ENCODE measurements at places on chromosomes 4 and X.
A peak's percentile ranks its signal among the peaks of the same experiment; 100 is the strongest.

DNA sequence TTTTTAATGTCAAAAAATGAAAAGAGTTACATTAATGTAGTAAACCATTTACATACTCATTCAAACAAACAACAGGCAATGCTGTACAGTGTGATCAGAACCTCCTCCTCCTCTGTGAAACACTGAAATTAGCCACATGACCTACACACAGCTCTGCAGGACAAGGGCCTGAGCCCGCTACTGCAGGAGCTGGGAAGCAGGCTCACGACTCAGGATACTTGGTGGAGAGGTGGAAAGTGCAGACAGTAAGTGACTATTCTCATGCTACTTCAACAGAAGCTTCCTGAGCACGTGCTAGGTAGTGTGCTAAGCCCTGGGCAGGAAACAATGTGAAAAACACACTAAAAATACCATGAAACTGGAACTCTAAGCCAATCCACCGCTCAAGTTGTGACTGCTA lies 56.8 kb downstream of the TAPT1 start:
- no peak for DNase-seq

GRCh38 chr4:20323991-20324390 lies 72.3 kb downstream of the SLIT2 start:
- DNase-seq = no peak

- DNase-seq = no peak
These were observed 106.8 kb downstream of the CLNK start for GRCh38 chr4:10577508-10578426.

GRCh38 chrX:128818690-128819089 lies 704.6 kb downstream of the SMARCA1 start:
- DNase-seq = no peak

DNA sequence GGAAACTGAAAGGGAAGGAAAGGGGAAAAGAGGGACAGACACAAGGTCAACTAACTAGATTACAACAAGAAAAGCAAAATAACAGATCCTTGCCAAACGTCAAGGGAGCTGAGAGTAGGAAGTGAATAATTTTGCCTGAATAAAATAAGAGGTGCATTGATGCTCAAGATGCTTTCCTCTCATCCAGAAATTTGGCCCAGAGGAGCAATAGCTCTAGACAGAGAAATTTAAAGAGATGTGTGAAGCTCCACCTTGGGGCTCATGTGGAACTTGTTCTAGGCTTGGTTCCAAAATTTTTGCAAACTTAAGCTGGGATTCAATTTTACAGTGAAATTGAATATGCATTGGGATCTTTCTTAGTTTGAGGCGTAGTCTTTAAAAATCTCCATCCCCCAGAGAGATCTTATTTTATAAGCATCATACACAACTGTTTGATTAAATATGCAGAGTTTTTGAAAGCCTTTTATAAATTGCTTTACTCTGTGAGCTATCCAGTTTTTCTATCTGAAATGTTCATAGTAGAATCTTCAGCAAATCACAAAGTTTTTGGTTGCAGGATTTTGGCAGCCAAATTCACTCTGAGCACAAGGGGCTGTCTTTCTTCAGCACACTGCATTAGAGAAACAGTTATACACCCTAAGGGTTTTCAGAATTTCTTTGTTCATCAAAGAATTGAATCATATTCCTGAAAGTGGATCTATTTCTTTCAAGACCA lies 1159.5 kb downstream of the ADGRL3 start:
- no peak for DNase-seq

GRCh38 chr4:75494563-75494962 lies 19.6 kb downstream of the RCHY1 start:
- DNase-seq = peak; percentile 50

- DNase-seq = no peak
These were observed 48.5 kb downstream of the SMIM31 start for GRCh38 chr4:164802301-164802901.

DNA sequence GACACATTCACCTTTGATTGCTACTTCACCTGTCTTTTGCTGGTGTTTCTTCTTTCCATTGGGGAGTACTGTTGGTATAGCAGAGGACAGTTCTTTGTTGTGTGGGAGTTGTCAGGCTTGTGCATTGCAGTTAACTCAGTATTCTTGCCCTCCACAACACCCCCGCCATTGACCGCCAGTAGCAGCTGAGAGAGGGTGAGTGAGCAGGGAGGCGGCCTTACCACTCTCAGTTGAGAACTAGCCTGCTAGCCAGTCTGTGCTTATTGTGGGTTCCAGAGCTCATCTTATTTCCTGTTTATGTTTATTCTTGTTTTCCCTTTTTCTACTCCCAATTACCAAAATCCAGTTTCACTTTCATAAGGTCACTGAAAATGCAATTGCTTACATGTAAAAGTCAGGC lies 52.2 kb downstream of the STIM2 start:
- DNase-seq = no peak

DNA sequence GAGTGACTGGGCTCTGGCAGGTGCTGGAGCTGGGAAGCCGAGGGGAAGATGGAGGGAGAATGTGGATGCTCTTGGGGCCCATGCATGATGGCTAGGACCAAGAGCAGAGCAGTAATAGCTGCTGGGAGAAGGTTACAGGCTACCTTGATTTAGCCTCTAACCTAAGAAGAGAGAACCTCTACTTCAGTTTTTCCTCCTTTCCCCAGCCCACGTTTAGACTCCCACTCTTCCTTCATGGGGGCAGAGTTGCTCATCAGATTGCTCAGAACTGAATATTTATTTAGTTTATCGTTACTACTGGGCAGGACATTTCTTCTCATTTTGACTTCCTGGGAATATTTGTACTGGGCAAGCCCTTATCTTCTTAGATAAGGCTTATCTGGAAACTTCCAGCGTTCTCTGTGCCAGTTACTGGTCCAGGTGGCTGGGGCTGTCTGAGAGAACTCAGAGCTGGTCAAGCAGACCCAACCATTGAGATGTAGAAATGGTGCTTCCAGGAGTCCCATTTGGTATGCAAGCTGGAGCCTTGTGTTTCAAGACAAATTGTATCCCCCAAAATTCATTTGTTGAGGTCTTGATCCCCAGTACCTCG lies 442.9 kb upstream of the BOD1L1 start:
- DNase-seq = no peak

DNA sequence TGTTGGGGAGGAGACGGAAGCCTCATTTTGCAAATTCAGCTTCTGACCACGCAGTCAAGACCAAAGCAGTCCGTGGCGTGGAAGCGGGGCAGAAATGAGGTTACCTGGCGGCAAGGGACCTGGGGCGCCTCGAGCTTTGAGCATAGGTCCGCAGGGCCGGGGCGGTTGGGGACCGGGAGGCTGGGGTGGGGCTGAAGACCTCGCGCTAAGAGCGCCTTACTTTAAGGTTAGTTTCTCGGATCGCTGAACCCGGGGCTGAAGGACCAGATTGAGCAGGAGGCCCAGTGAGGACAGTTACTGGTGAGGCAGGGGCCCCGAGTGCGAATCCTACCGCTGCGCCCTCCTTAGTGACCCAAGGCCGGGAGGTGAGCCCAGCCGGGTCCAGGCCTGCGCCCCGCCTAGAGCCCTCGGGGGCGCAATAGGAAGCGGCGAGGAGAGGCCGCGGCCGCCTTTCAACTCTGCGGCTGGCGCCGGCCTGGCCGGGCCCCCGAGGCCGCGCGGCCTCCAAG lies 7.5 kb downstream of the MSX1 start:
- DNase-seq = no peak

GRCh38 chr4:127995776-127996175 lies 30.6 kb downstream of the ABHD18 start:
- peak; percentile 13 for DNase-seq

- DNase-seq = no peak
These were observed 3.6 kb upstream of the RNF175 start for GRCh38 chr4:153763404-153763803.

- no peak for DNase-seq
These were observed 12.0 kb upstream of the LRAT start for GRCh38 chr4:154731756-154732155.

DNA sequence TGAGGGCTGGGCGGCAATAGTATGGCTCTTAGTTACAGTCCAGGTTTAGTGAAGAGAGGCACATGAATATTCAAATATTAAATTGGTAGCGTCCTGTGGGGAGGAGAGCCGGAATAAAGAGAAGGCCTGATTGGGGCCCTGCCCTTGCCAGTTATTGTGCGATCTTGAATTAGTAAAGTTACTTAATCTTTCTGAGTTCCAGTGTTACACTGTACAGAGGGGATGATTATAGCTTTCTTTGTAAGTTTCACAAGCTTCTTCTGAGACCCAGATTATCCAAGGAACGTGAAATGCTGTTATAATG lies 1.2 kb downstream of the METAP1 start:
- no peak for DNase-seq

- no peak for DNase-seq
These were observed 449.1 kb downstream of the NKX6-1 start for GRCh38 chr4:84050015-84050414.

DNA sequence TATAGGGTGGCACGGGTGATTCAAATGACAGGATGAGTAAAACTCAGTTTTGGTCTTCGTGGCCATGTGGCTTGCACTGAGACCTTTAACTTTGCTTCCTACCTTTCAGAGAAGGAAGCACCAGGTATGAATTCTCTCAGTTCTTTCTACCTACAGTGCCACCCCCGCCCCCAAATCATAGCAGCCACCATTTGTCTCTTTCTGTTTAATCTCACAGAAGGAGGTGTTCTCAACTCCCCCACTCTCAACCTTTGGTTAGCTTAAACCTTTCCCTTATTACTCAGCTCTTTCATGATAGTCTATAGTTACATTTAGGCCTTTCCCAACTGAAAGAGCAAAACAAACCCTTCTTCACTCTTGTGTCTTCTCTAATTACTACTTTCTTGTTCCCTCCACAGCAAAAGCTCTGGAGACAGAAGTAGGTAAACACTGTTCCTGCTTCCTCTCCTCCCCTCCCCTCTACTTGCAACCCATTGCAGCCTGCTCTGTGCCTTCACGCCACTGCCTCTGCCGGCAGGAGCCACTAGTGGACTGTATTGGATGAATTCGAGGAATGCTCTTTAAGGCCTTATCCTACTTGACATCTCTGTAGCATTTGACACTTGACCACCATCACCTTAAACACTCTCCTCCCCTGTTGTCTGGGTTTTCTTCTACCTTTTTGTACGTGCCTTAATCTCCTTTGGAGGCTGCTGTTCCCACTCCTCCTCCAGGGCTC lies 123.7 kb downstream of the AFF1 start:
- DNase-seq = no peak

DNA sequence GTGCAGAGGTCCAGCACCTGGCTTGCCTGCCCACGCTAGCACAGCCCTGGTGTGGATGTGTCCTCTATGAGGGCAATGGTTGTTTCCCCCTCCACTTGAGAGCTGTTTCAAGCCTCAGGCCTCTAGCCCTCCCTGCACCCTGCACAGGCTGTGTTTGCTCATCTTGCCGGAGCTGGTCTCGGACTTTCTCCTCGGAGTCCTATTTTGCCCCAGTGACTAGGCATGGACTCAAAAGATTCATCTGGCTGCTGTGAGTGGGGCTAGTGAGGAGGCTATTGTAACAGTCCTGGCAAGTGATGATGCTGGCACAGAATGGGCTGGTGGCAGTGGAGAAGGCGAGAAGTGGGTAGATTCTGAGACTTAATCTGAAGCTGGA lies 5.8 kb downstream of the FOXP3 start:
- DNase-seq = no peak

DNA sequence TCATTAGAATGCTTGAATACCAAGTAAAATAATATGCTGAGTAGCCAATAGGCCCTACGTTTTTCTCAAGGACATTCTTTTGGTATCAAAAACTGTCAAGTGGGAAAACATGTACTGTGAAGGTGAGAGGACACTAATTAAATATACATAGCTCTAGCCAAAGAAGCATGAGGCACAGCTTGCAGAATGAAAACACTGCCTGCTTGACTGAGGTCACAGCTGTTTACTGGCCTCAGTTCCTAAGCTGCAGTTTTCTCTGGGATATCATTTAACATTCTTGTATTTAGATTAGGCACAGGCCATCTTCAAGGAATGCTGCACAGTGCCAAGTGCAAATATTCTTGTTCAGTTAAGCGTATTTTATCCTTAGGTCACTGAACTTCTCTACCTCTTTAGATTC lies 78.6 kb downstream of the NAP1L3 start:
- no peak for DNase-seq

DNA sequence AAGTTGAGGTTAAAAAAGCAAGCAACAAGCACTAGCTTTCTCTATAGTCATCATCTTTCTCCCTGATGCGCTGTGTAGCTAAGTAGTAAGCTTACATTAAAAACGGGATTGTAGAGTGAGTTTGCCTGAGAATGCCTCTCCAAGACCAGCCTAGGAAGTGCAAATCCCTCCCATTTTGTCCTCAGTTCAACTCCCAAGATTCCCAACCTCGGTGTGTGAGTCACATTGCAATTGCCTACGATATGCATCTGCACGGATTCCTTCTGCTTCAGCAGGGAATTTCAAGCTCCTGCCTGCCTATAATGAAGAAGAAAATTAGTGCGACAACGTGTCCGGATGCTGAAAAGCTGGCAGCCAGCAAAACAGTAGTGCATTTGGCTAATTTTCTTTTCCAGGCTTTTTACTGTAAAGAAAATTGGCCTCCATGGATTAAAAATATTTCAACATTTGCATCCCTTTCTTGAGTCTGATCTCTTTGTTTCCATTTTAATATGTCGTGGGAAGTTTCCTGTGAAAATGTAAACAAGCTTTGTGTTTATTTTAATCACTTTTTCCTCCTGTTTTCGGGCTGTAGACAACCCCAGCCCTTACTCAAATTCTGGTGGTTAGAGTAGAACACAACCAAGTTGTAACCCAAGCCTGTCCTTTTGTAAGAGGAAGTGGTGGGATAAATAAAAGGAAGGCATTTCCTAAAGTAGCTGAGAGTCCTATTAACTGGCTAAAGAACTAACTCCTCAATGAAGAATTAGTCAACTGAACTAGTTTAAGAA lies 58.4 kb upstream of the TET2 start:
- peak; percentile 78 for DNase-seq

DNA sequence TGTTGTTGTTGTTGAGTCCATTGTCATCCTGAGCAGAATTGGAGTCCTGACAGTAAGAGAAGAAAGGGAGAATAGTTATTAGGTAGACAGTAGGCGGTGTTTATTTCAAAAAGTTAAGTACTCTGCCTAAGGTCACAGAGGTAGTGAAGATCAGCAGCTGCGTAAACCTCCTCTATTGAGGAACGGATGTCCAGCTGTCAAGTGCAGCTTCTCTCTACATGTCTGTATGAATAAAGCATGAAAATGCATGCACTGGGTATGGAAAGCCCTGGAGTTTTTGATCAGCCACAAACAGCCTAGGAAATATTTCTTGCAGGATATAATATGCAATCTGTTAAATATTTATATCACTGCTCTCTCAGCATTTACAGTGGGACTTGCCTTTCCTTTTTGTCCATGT lies 109.4 kb upstream of the CBLL2 start:
- DNase-seq = no peak

DNA sequence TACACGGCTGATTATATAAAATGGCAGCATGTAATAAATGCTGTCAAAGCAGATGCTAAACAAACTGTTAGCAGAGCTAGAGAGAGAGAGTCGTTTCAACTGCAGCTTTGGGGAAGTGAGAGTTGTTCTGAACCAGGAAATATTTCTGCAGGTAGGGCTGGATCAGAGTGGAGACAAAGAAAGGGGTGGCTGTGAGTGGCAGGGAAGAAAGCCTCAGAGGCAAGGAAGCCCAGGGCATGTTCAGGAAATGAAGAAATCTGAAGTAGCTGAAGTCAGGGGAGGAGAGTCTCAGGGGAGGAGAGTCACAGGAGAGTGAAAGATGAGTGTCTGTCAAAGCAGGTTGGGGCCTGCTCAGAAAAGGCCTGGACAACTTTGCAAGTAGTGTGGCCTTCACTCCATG lies 48.4 kb upstream of the RPS6KA3 start:
- DNase-seq = no peak
